Peyer's patch (tissue), 4 donors: ENCODE measurements at places on chromosomes 3 and 15. TPM values are rescaled to one million over a fixed set of nuclear protein-coding genes. Genes with fewer than 3 reads are reported as not detected.

- no peak for DNase-seq
- no peaks in the 10 kb centered on the region for H3K36me3 ChIP-seq
- H3K4me1 ChIP-seq: no peaks in the 10 kb centered on the region
- no peaks in the 10 kb centered on the region for H3K27me3 ChIP-seq
- no peak overlapping the region for H3K27ac ChIP-seq
Observed at GRCh38 chr15:101609742-101610610, 42.2 kb downstream of the TM2D3 start.

DNA sequence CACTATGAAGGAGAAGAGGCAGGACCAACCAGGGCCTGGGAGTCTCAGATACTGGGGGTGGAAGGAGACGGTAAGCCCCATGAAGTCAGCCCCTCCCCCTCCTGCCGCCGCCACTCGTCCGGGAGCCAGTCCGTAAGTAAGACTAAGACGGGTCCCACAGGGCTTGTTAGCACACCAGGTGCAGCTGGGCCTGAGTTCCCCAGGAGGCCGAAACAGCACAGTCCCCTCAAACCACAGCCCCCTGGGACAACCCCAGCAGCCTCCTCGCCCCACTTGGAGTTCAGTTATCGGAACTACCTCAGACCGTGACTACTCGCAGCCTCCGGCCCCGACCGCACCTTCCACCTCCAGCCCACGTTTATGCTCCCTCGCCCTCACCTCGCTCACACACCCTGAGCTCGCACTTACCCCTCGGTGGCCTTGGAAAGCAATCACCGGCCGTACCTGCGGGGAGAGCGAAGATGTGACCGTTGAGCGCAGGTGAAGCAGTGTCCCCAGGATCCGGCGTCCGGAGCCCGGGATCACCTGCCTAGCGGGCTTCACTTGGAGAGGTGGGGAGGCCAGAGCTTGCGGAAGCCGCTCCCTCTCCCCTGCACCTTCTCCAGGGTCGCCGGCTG, 557 bp downstream of the ELL3 start:
- H3K27me3 ChIP-seq: no peaks in the 10 kb centered on the region
- DNase-seq: peak; percentile 91
- no peaks in the 10 kb centered on the region for H3K36me3 ChIP-seq
- no peaks in the 10 kb centered on the region for H3K4me1 ChIP-seq
- H3K27ac ChIP-seq: peak overlapping the region; percentile 98

DNA sequence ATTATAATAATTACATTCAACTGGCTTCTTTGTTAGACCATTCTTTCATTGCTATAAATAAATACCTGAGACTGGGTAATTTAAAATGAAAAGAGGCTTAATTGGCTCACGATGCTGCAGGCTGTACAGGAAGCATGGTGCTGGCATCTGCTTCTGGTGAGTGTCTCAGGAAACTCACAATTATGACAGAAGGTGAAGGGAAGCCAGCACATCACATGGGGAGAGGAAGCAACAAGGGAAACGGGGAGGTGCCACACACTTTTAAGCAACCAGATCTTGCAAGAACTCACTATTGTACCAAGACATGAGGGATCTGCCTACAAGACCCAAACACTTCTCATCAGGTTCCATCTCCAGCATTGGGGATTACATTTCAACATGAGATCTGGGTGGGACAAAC, 413.1 kb upstream of the ARRDC4 start:
- no peak overlapping the region for H3K4me3 ChIP-seq
- no peak for DNase-seq
- no peaks in the 10 kb centered on the region for H3K27me3 ChIP-seq

DNA sequence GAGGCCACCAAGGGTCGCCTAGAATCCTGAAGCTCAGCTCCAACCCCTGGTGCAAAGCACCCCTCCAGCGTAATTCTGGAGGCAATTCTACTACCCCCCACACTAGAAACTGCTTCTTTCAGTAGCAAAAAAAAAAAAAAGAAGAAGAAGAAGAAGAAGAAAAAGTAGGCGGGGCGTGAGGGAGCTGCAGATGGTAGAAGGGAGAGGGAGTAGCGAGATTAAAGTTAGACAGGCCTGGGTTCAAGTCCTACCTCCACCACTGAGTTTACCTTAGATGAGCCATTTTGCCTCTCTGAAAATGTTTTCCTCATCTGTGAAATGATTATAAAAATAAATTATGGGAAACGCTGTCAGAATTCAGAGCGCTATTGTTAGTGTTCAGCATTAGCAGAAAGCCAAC, 913 bp downstream of the FAM174B start:
- no peaks in the 10 kb centered on the region for H3K4me1 ChIP-seq
- no peak for DNase-seq
- H3K27ac ChIP-seq: no peak overlapping the region
- H3K4me3 ChIP-seq: peak overlapping the region; percentile 61

DNA sequence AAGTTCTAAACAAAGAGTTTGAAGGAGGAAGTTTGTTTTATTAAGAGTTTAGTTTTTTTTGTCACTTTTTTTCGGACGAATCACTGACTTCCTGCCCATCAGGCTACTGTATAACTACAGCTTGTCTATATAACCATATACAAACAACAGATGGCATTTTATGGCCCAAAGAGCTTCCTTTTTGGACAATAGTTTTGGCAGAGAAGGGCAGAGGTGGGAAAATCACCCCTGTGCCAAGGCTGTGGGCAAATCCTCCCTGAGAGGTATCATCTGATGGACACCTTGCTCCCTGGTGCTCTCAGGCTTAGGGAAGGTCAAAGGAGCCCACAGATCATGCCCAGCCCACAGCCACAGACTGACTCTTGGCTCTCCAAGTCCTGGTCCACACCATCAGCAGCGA, 113.4 kb downstream of the OXNAD1 start:
- no peak for DNase-seq
- no peaks in the 10 kb centered on the region for H3K27me3 ChIP-seq
- H3K27ac ChIP-seq: no peak overlapping the region
- H3K4me3 ChIP-seq: no peak overlapping the region
- H3K36me3 ChIP-seq: no peaks in the 10 kb centered on the region

DNA sequence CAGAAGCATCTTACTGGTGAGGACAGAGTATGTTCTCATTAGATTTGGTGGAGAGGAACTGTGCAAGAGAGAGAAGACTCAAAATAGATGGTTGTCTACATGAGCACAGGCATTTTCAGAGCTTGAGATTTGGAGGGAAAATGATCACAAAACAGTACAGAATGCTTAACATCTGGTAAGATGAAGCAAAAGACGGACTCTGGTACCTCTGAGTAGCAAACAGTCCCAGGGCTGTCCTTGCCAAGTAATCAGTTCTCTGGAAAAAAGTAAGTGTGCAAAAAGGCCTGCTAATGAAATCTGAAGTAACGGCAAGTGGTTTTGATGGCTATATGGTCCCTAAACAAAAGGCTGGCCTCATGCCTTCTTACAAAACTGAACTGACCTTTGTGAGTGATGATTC, 414.2 kb downstream of the CNTN4 start:
- no peaks in the 10 kb centered on the region for H3K27me3 ChIP-seq
- no peak overlapping the region for H3K4me3 ChIP-seq
- no peak for DNase-seq
- H3K27ac ChIP-seq: no peak overlapping the region
- no peaks in the 10 kb centered on the region for H3K4me1 ChIP-seq
- no peaks in the 10 kb centered on the region for H3K36me3 ChIP-seq

DNA sequence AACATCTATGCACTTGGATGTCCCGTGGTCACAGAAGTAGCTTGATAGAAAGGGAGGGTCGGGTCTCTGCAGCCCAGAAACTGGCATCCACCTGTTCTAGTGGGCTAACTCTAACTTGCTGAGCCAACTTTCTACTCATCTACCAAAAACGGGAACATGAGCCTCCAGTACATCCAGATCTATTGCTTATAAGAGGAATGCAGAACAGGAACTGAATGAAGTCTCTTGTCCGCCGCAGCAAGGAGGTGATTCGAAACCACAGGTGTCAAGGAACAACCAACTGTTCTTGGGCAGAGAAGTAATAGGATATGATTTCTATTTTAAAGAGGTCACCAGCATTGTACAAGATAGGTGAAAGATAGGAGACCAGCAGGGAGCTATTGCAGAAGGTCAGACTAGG, 17.9 kb downstream of the TERC start:
- no peak overlapping the region for H3K27ac ChIP-seq
- no peak for DNase-seq
- H3K27me3 ChIP-seq: no peaks in the 10 kb centered on the region
- H3K36me3 ChIP-seq: no peaks in the 10 kb centered on the region
- H3K4me1 ChIP-seq: no peaks in the 10 kb centered on the region

Gene ROPN1
- not detected for total RNA-seq

Gene LAMB2
- total RNA-seq: 293 TPM

- no peak overlapping the region for H3K27ac ChIP-seq
- no peaks in the 10 kb centered on the region for H3K4me1 ChIP-seq
- H3K4me3 ChIP-seq: no peak overlapping the region
- no peaks in the 10 kb centered on the region for H3K27me3 ChIP-seq
- no peaks in the 10 kb centered on the region for H3K36me3 ChIP-seq
Observed at GRCh38 chr15:64311566-64311965, 44.4 kb downstream of the CSNK1G1 start.

- H3K4me1 ChIP-seq: no peaks in the 10 kb centered on the region
- H3K4me3 ChIP-seq: no peak overlapping the region
- H3K27ac ChIP-seq: no peak overlapping the region
- no peak for DNase-seq
- H3K27me3 ChIP-seq: no peaks in the 10 kb centered on the region
Observed at GRCh38 chr3:23760325-23760724, 45.4 kb upstream of the UBE2E1 start.

DNA sequence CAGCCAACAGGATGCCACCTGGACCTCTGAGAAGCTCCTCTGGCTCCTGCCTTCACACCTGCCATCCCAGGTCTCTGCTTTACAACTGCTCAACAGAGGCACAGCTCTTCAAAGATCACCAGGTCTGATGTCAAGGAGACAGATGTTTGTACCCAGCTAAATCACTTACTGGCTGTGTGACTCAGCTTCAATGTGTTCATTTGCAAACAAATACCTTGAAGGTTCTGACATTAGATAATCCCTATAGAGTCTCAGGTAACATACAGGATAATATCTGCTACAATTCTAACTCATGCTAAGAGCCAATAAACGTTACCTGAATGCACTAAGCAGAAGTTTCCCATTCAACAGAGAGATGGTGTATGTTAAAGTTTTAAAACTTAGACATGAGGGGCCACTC, 163.4 kb upstream of the IGF1R start:
- no peak overlapping the region for H3K27ac ChIP-seq
- no peaks in the 10 kb centered on the region for H3K4me1 ChIP-seq
- DNase-seq: no peak
- no peaks in the 10 kb centered on the region for H3K36me3 ChIP-seq

DNA sequence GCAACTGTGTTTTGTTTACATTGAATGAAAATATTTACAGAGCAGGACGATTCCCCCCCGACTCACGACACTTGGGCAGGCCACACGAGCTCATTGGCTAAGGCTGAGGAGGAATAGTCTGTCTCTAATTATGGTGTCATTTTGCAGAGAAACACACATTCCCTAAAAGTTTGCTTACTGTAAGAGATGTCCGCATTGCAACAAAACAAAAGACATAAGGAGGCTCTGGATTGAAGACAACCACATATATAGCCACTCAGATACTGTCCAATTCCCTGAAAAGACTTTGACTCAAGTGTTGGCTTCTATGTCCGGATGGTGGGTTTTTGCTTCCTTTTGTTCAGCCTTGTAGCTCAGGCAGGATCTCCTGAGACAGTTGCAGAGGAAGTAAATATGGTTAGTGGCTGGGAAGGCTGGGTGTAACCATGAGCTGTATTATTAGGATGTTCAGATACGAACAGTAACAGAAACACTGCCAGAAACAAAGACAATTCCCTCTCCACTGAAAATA, 170.4 kb downstream of the KLHL25 start:
- H3K4me3 ChIP-seq: peak overlapping the region; percentile 11
- no peak for DNase-seq
- H3K27me3 ChIP-seq: no peaks in the 10 kb centered on the region
- no peaks in the 10 kb centered on the region for H3K36me3 ChIP-seq

DNA sequence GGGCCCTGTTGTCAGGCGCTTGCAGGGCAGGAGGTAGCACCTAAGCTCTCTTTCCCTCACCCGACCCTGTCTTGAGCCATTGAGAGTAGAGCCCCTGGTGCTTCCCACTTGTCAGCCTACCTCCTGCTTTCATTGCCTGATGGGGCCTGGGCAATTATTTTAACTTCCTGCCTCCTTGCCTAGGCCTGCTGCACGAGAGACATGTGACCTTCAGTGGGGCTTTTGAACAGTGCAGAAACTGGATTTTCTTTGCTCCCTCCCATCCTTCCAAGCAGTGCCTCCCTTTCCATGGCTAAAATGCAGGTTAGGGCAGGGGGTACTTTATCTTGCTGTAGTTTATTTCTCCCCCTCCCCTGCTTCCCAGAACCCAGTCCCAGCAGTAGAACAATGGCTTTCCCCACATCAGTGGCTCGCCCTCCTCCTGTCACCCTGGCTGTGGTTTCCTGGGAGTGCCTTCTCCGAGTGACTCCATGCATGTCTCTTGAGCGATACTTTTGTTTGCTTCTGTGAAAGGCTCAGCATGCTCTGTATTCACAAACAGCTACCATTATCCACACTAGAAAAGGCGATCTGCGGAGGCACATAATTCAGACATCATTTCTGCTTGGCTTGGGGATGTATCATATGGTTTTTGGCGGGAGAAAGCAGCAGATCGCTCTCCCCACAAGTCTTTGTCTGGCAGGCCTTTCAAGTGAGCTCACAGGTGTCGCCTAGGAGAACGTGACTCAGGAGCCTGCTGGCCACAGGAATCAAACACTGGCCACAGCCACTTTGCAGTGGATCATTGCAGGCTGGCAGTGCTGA, 24.1 kb downstream of the PDIA5 start:
- peaks cover 14% of the 10 kb centered on the region for H3K36me3 ChIP-seq
- no peaks in the 10 kb centered on the region for H3K27me3 ChIP-seq
- peak; percentile 34 for DNase-seq
- peaks cover 3% of the 10 kb centered on the region for H3K4me1 ChIP-seq

DNA sequence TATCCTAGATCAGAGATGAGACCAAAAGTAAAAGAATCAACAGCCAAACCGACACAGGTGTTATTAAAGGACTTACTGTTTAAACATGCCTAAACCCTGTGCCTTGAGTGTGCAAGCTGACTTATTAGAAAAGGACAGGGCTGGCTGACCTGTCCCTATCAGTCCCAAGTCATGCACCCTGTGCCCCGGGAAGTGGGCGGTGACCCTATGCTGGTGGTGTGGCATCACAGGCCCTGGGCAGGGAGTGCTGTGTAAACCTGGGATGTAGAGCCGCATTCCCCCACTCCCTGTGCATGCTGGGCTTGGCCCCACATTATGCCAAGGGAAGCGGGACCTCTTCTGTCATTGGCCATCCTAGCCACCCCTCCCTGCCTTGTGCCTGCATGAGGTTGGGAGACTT, 10.6 kb downstream of the DNAJA4 start:
- H3K36me3 ChIP-seq: no peaks in the 10 kb centered on the region
- H3K4me3 ChIP-seq: no peak overlapping the region
- no peaks in the 10 kb centered on the region for H3K27me3 ChIP-seq
- no peak for DNase-seq
- H3K27ac ChIP-seq: no peak overlapping the region
- H3K4me1 ChIP-seq: no peaks in the 10 kb centered on the region

Gene IQCF5
- not detected for total RNA-seq

- H3K27me3 ChIP-seq: no peaks in the 10 kb centered on the region
- H3K4me1 ChIP-seq: no peaks in the 10 kb centered on the region
- H3K27ac ChIP-seq: no peak overlapping the region
- no peaks in the 10 kb centered on the region for H3K36me3 ChIP-seq
Observed at GRCh38 chr3:127889461-127889863, 25.6 kb upstream of the KBTBD12 start.

Gene CCRL2
- total RNA-seq: 13.5 TPM

Gene DGKG
- 6.7 TPM for total RNA-seq

GRCh38 chr3:46634856-46635255, 22.5 kb downstream of the FAM240A start:
- no peaks in the 10 kb centered on the region for H3K36me3 ChIP-seq
- no peak overlapping the region for H3K4me3 ChIP-seq
- H3K4me1 ChIP-seq: no peaks in the 10 kb centered on the region

Gene ZNF80
- total RNA-seq: not detected

Gene SLC24A5
- total RNA-seq: not detected
